ENCODE measurements at places on chromosomes 6 and 20.

DNA sequence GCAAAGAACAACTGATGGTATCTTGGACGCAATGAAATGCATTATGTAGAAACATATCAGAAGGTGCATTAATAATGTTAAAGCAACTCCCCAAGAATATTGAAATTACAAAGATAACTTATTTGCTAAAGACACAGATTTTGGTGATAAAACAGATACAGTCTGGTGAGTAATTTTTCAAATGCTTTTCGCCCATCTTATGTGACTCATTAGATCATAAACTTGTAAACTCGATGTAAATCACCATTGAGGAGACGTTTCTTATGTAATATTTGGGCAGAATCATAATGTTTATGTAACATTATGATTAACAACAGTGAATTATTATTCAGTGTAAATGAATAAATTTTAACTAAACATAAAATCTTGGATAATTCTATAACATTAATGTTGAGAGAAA is 608.1 kb downstream of the KIF16B start:
- DNase-seq: no peak

DNA sequence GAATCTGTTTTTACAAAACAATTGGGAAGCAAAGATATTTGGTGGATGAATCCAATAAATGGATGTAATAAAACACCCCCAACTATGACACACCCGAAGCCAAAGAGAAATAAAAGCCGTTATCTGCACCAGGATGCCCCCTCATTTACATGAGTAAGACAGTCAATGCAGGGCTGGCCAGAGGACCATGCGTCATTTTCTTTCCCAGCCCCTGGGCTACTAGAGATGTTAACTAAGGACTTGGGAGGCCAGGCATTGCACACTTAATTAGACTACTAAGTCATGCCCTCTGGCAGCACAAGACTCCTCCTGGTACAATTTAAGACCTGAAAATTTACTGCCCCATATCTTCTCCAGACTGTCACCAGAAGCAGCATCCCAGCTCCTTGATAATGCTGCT is 3.2 kb downstream of the LEMD2 start:
- no peak for DNase-seq

DNA sequence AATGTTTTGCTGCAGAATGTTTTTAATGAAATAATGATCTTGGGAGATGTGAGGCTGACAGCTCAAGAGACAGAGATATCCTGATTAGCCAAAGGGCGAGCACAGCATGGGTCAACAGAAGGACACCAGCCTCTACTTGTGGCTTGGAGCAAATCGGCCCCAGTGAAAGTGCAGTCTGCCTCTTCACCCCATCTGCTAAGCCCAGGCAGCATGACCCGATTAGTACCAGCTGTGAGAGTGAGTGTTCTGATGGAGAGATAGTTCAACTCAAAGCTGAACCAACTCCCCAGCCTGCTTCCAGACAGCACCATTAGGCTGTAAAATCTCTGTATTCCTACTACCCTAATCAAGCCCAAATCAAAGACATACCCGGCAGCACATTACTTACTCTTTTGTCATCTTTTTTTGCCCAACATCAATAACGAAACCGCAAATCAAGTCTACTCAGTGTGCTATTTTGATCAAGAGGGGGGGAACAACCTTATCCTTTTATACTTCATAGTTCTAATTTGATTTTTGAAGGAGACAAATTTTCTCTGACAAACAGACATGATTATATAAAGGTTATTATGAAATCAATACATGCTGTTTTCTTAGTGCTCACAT is 514.1 kb upstream of the NRSN1 start:
- no peak for DNase-seq

DNA sequence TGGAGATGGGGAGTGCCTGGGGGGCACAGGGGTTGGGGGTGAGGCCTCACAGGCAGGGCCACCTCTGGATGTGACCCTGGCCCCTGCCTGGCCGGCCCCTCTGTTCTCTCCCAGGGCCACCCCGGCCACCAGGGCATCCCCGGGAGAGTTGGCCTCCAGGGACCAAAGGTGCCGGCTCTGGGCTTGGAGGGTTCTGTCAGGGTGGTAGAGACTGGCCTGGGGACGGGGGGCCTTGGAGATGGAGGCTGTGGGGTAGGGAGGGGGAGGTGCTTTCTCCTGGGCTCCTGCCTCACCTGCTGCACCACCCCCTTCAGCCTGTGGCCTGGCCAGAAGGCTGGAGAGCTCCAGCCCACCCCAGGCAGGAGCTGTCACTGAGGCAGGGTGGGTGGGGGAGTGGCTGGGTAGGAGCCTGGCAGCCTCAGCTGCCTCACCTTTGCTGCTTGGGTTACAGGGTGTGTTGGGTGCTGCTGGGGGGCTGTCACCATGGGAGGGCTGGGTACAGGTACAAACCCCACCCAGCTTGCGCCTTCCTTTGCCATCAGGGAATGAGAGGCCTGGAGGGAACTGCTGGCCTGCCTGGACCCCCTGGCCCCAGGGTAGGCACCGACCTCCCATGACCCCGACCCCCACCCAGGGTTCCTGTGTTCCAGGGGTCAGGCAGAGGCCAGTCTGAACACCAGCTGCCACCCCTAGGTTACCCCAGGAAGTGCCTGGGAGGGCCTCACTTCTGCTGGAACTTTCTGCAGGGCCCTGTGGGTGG is 32.7 kb downstream of the COL20A1 start:
- no peak for DNase-seq

DNA sequence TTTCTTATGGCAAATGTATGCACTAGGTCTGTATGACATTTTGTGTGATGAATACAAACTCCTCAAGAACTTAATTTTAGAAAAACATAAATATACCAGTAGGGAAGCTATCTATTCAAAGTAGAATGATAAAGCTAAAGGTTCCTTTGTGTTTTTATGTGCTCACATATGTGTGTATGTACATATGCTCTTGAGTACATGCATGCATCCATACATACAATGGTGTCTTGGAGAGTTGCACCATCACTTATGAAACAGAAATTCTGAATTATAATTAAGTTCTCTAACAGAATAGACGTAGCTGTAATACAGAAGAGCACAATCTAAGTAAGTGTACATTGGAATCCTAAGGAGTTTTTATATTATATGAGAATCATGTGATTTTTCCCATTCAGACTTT is 2.3 kb downstream of the NKAIN2 start:
- no peak for DNase-seq

DNA sequence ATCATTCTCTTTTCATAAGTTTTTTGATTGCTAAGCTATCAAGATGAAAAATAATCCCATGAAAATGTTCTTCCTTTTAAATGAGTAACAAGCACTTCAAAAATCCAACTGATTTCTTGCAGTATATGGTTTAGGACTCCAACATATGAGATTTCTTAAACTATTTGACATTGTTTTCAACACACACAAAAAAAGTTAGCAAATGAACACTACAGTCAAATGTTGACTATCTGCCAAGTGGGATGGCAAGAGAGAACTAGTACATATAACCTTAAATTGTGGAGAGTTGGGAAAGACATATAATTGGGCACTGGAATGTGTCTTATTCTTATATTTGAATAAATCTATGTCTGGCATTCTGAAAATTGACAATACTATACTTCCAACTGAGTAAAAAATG is 15.6 kb downstream of the COL21A1 start:
- no peak for DNase-seq

- DNase-seq: no peak
Observed at GRCh38 chr20:62707921-62708521, 615 bp upstream of the NTSR1 start.

DNA sequence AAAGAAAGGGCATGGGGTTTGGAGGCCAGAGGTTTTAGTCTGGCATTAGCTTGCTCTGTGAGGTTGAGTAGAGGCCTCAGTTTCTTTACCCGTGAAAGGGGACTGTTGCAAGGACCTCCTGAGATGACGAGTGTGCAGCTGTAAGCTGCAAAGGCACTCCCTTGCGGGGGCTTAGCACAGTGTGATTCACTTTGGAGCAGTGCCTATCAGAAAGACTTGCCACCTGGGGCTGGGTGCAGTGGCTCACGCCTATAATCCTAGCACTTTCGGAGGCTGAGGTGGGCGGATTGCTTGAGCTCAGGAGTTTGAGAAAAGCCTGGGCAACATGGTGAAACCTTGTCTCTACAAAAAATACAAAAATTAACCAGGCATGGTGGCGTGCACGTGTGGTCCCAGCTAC is 7.5 kb upstream of the BAK1 start:
- no peak for DNase-seq

DNA sequence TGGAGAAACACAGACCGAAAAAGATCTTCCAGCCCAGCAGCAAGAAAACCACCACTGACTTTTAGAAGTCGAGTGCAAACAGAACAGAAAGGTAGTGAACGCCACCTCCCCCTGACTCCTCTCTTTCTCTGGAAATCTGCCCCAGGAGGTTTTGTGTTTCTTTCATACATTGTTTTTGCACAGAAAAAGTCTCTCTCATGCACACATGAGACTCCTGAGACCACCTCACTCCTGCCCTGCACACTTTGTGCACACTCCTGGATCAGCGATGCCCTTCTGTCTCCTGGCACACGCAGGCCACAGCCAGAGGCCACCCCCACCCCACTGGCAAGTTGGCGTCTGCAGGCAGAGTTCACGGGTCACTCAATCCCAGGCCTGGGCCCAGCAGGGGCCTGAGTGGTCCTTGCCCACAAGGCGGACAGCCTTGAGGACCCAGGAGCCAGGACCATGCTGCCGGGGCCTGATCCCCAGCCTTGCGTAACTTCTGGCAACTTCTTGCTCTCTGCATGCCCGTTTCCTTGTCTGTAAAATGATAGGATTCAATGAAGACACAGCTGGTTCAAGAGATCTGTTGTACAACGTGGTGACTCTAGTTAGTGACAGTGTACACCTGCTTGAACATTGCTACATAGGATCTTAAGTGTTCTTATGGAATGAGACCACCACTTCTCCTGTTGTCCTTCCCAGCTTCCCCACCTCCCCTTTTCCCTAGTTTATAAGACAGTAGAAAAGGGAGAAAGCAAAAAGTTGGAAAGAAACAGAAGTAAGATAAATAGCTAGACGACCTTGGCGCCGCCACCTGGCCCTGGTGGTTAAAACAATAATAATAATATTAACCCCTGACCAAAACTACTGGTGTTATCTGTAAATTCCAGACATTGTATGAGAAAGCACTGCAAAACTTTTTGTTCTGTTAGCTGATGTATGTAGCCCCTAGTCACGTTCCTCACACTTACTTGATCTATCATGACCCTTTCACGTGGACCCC is 30.2 kb upstream of the CST7 start:
- no peak for DNase-seq

DNA sequence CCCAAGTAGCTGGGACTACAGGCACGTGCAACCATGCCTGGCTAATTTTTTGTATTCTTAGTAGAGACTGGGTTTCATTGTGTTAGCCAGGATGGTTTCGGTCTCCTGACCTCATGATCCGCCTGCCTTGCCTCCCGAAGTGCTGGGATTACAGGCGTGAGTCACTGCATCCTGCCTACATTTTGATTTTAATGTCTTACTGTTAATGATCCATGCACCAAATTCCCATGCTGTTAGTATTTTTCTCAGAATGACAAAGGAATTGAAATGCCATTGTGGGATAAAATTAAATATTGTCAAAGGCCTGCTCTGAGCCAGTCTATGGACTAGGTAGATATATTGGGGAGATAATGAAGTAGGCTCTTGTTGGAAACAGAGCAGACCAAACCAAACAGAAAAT is 28.2 kb downstream of the CBFA2T2 start:
- DNase-seq: no peak

GRCh38 chr6:154319231-154319858 is 37.3 kb downstream of the IPCEF1 start:
- DNase-seq: no peak

DNA sequence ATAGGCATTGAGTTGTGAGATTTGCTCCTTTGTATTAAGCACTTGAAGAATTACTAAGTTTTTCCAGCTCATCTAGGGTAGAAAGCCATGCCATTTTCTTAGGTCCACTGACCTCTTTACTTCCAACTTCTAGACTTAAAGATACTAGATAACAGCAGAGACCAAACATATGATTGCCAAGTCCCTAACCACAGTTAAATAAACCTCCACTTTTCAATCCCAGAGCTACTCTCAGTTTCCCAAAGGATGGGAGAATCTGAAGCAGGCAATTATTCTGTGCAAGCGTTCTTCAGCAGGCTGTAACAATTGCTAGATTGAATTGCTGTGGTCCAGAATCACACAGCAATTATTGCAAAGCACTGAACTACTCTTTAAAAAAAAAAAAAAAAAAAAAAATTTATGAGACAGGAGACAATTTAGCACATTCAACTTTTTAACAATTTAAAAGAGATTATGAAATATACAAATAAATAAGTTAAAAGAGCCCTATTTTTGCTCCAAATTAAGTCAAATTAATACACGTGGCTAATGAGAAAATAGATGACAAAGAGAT is 104.0 kb upstream of the PRSS16 start:
- no peak for DNase-seq

- DNase-seq: no peak
Observed at GRCh38 chr6:158249340-158249836, 62.9 kb upstream of the TULP4 start.

DNA sequence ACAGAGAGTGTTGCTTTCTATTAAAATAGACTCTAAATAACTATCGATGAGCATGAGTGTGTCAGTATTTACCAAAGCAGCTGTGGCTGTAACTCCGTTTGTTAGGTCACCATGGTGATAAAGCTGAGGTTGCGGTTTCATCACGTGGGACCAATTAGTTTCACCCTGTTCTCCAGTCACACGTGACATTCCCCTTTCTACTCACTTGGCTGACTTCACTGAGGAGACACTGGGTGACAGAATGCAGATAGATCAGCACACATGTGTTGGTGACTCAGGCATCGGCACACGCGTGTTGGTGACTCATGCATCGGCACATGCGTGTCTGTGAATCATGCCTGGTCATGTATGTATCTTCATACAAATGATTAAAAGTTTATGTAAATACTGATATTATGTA is 285.4 kb downstream of the THBS2 start:
- no peak for DNase-seq

DNA sequence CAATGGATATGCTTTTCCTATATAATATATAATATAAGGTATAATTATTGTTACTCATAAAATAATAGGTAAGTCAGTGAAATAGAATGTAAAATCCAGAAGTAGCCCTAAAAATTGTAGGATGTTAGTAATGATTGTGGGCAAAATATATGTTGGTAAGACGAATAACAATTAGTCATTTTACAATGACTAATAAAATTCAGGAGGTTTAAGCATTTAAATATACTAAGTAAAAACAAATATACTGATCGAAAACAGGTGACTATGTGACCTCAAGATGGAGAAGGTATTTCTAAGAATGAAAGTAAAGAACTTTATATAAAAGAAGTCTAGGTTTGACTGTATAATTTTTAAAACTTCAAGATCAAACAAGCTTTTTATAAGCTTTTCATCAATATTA is 28.9 kb downstream of the FUCA2 start:
- DNase-seq: no peak
